ENCODE measurements at places on chromosomes 3 and 15.

- peak; percentile 86 for DNase-seq
These were observed 169.0 kb upstream of the BCL6 start for GRCh38 chr3:187914231-187914630.

DNA sequence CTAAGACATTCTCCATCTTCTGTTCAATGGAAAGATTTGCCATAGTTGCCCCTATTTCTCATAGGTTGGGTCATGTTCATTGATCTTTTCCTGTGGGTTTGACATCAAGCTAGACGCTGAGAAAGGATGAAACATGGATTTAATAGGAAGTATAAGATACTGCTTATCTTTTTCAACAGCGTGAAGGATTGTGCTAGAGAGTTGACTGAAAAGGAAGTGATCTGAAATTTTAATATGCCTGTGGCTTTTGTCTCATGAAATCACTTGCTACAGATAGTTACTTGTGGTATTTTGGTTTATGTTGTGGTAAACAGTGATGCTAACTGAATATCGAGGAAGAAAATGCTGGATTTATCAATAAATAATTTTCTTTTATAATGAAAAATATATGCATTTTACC is 442.9 kb downstream of the EDEM1 start:
- no peak for DNase-seq

DNA sequence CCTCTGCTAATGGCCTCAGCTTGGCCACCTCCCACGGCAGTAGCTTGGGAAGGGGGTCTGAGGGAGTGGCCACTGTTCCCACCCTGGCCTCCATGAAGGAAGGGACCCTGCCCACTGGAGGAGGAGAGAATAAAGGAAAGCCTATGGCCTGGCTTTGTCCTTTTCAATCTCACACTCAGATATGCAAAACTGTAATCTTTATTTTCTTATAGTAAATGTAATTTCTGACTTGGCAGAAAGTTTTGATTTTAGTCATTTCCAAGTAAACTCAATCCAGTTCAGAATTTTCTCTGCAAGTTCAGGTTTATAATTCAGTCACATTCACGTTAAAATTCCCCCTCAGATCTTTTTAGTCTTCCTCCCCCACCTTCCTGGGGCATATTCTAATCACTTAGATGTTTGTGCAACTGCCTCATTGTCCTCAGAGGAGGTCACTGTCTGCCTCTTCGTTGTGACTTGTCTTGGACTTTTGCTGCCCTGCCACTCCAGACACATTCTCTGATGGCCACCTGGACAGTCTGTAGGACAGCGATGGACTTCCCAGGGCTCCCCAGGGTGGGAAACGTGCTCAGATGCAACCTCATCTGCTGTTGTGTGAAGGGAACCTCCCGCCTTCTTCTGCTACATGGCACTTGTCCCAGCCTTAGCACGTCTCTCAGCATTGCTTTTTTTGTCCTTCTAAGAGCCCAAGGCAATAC is 222.8 kb upstream of the TBL1XR1 start:
- DNase-seq, result no peak

DNA sequence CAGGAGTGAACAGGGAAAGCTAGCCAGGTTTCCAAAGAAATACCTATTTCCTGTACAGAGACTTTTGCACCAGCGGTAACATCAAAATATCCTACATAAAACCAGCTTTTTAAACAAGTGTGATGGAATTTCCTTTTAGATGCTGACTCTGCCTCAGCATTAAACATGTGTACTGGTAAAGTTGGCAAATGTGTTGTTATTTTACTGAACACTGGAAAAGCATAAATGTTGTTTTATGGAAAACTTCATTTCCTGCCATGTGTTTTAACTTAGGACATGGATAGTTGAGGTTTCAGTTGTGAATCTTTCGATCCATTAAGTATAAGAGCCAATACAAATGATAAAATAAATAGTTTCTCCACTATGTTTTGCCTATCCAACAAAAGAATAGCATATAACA is 15.7 kb downstream of the OXNAD1 start:
- DNase-seq, result no peak

GRCh38 chr3:172159962-172160538 is 120.7 kb downstream of the FNDC3B start:
- DNase-seq, result no peak
